ENCODE measurements at places on chromosomes 7 and 10.

- peaks cover 18% of the 10 kb centered on the region for H3K4me1 ChIP-seq
- peak overlapping the region; percentile 71 for H3K27ac ChIP-seq
- no peak overlapping the region for H3K4me3 ChIP-seq
- DNase-seq, result no peak
- no peaks in the 10 kb centered on the region for H3K36me3 ChIP-seq
Observed at GRCh38 chr10:63713191-63714144, 192.3 kb downstream of the REEP3 start.

DNA sequence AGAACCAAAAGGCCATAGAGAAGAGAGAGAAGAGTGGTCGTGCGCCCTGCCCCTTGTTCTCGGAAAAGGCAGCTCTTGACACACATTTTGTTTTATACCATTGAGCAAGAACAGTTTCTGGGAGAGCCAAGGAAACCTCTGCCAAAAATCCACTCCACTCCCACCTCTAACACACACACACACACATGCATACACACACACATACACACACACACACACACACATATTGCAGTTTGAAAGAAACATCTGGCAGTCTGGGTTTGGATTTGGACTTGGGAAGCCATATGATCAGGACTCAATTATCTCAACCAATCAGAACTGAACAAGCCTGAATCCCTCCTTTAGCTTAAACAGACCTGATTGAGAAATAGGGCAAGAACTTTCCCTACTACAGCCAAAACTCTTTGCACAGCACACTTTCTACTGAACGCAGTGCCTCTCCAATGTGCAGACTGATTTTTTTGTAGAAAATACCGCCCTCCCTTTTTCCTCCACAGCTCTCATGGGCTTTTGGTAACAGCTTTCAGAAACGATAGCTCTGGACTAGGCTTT is 484.0 kb upstream of the ZWINT start:
- H3K36me3 ChIP-seq, result no peaks in the 10 kb centered on the region
- no peaks in the 10 kb centered on the region for H3K27me3 ChIP-seq
- no peaks in the 10 kb centered on the region for H3K4me1 ChIP-seq
- H3K27ac ChIP-seq, result no peak overlapping the region
- no peak for DNase-seq
- no peak overlapping the region for H3K4me3 ChIP-seq

DNA sequence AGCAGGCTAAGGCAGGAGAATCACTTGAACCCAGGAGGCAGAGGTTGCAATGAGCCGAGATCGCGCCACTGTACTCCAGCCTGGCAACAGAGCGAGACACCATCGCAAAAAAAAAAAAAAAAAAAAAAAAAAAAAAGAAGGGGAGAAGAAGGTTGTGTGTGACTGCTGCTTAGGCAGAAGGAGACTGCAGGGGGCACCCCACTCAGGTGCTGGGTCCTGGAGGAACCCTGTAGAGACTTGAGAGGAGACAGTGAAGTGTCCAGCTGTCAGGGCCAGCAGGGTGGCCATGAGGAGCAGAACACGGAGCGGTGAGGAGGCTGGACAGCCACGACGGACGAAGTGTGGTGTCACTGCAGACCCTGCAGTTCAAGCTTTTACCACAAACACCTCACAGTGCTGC is 99.0 kb upstream of the NMT2 start:
- no peaks in the 10 kb centered on the region for H3K4me1 ChIP-seq
- no peaks in the 10 kb centered on the region for H3K27me3 ChIP-seq
- H3K27ac ChIP-seq, result no peak overlapping the region
- no peak overlapping the region for H3K4me3 ChIP-seq

GRCh38 chr10:8296090-8296733 is 241.7 kb downstream of the GATA3 start:
- H3K27ac ChIP-seq, result no peak overlapping the region
- DNase-seq, result no peak
- H3K27me3 ChIP-seq, result no peaks in the 10 kb centered on the region
- H3K4me1 ChIP-seq, result no peaks in the 10 kb centered on the region
- H3K4me3 ChIP-seq, result no peak overlapping the region
- no peaks in the 10 kb centered on the region for H3K36me3 ChIP-seq

DNA sequence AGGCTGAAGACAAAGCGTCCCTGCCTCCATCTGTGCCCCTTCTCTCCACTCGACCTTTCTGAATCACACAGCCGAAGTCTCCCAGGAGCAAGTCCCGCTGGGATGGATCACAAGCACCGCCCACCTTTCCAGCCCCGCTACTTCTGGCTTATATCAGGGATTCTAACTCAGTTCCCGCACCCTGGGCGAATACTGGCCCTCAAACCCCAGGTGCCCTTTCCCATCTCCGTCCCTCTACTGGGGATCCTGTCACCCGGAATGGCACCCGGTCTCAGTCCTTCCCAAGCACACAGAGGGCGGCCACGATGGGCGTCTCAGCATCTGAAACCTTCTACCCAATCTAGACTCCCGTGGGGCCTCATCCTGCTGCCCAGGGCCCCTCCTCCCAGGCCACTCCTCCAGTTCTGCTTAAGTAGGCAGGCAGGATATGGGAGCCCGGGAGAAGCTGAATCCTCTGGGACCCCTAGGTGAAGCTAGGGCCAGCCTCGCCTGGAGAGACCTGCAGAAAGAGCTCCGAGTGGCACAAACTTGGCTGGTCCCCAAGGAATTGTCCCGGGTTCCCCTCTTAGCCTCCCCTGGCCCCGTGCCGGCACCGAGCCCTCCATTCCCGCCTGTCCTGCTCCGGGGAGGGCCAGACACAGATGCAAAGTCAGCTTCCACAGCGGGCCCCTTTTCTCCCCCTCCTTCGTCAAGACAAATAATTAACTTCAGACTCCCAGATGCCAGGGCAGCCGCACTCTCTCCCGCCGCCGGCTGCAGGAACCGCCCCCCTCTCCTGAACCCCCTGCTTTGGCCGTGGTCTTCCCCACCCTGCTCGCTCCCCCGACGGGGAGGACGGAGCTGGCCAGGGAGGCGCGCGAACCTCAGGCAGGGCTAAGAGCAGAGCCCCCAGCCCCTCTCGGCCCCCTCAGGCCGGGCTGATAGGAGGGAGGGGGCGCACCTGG is 612 bp downstream of the KCP start:
- no peak for DNase-seq
- H3K4me3 ChIP-seq, result peak overlapping the region; percentile 18
- peaks cover 7% of the 10 kb centered on the region for H3K27me3 ChIP-seq

DNA sequence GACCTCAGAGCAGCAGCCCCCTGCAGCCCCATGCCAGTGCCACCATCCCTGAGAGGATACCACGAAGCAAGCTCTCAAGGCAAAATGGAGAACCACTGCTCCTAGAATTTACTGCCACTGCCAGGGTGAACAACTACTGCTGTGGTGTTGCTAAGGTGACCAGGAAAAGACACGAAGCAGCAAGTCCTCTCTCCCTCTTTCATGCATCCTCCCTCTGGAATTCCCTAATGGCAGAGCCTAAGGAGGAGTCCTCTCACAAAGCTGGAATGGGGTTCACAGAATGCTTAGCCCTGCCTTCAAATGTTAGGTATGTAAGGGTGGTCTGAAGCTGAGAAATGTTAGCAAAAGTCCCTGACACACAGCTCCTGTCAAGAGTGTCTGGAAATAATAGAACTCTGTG is 35.8 kb upstream of the NPSR1 start:
- H3K27ac ChIP-seq, result no peak overlapping the region
- H3K36me3 ChIP-seq, result no peaks in the 10 kb centered on the region
- no peak overlapping the region for H3K4me3 ChIP-seq

- H3K27ac ChIP-seq, result no peak overlapping the region
- H3K36me3 ChIP-seq, result no peaks in the 10 kb centered on the region
- H3K4me3 ChIP-seq, result no peak overlapping the region
Observed at GRCh38 chr10:109474261-109474660, 449.1 kb downstream of the XPNPEP1 start.

- no peak for DNase-seq
- H3K27me3 ChIP-seq, result no peaks in the 10 kb centered on the region
- H3K4me3 ChIP-seq, result no peak overlapping the region
- no peak overlapping the region for H3K27ac ChIP-seq
- H3K4me1 ChIP-seq, result no peaks in the 10 kb centered on the region
Observed at GRCh38 chr7:55590517-55591281, 18.4 kb upstream of the VOPP1 start.

- no peak for DNase-seq
- H3K4me1 ChIP-seq, result no peaks in the 10 kb centered on the region
- no peak overlapping the region for H3K4me3 ChIP-seq
- no peak overlapping the region for H3K27ac ChIP-seq
- H3K27me3 ChIP-seq, result no peaks in the 10 kb centered on the region
- H3K36me3 ChIP-seq, result no peaks in the 10 kb centered on the region
Observed at GRCh38 chr10:125283191-125283835, 123.0 kb upstream of the CTBP2 start.

- H3K4me1 ChIP-seq, result no peaks in the 10 kb centered on the region
- H3K36me3 ChIP-seq, result no peaks in the 10 kb centered on the region
- H3K27me3 ChIP-seq, result no peaks in the 10 kb centered on the region
- no peak for DNase-seq
Observed at GRCh38 chr10:63738410-63738809, 217.2 kb downstream of the REEP3 start.

DNA sequence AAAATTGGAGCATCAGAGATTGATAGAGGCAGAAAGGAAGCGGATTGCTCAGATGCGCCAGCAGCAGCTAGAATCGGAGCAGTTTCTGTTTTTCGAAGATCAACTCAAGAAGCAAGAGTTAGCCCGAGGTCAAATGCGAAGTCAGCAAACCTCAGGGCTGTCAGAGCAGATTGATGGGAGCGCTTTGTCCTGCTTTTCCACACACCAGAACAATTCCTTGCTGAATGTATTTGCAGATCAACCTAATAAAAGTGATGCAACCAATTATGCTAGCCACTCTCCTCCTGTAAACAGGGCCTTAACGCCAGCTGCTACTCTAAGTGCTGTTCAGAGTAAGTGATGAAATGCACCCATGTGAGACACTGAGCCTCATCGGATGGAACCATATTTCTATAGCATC is 33.1 kb downstream of the STAMBPL1 start:
- no peaks in the 10 kb centered on the region for H3K4me1 ChIP-seq
- peak; percentile 26 for DNase-seq
- H3K4me3 ChIP-seq, result no peak overlapping the region
- H3K27me3 ChIP-seq, result no peaks in the 10 kb centered on the region
- no peaks in the 10 kb centered on the region for H3K36me3 ChIP-seq

DNA sequence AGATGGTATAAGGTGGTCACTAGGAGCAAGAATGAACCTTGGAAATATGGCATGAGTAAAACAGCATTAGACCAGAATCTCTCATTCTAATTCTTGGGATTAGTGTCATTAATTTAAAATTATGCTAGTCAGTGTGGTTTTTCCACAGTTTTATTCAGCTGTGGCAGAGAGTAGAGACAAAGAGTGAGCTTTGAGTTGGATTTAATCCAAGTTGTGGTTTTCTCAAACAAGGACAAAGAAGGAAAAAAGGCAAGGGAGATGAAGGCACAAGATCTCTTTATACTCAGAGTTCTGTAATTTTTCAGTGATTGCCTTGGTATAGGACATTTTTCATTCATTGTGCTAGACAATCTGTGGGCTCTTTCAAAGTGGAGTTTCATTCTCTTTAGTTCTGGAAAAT is 28.2 kb upstream of the AKAP9 start:
- H3K27ac ChIP-seq, result no peak overlapping the region
- no peak for DNase-seq
- no peaks in the 10 kb centered on the region for H3K4me1 ChIP-seq
- H3K36me3 ChIP-seq, result no peaks in the 10 kb centered on the region
- no peaks in the 10 kb centered on the region for H3K27me3 ChIP-seq
- H3K4me3 ChIP-seq, result no peak overlapping the region

DNA sequence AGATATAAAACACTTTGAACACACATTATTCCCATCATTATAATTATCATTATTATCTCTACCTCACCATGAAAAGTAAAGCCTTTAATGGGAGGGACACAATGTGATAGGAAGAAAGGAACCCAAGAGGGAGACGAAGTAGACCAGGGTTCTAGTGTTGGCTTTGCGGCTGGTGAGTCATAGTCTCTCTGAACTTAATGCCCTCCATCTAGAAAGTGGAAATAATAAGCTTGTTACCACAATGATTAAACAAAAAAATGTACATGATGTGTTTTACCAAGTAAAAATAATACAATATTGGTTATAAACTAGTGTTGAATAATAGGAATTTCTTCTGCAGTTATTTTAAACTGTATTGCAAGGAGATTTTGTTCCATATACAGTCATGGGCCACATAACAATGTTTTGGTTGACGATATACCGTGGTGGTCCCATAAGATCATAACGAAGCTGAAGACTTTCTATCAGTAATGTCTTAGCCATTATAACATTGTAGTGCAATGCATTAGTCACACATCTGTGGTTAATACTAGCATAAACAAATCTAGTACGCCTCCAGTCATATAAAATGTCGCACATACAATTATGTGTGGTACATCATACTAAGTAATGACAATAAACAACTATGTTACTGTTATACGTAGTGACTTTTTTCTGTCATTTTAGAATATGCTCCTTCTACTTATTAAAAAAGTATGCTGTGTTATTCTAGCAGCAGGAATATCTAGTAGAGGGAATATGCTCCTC is 450.6 kb upstream of the SORCS1 start:
- no peaks in the 10 kb centered on the region for H3K36me3 ChIP-seq
- no peak for DNase-seq
- no peaks in the 10 kb centered on the region for H3K27me3 ChIP-seq
- no peaks in the 10 kb centered on the region for H3K4me1 ChIP-seq
- no peak overlapping the region for H3K4me3 ChIP-seq

DNA sequence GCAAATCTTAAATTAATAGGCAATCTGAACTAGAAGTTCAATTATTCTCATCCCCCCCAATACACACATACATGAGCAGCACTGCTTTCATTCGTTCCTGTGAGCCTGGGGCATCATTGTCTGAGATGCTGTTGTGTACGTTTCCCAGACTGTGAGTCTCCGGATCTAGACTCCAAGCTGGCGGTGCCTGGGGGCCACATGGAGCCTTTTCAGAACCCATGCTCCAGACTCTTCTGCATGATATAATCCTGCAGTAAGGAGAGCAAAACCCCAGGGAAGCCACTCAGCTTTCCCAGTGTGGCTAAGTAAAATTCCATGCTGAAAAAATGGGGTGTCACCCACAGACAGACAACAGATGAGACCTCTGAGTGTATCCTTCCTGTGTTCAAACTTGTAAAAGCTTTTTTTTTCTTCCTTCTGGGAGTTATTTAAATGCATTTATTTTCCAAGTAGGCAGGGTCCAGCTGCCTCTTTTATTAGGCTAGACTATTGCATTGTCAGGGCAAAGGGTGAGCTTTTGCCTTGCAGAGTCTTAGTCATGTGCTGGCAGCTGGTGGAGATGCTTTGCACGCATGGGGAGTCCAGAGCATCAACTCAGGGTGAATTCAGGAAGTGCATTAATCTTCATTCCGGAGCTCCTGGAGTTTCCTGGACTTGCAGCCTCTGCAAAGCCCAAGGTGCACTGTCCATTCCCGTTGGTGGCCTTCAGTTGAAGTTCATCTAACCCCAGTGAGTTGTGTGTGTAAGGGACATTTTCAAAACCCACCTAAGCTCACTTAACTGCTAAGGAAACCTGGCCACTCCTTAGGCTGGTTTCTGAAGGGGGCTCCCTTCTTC is 185.7 kb upstream of the ADO start:
- no peak overlapping the region for H3K4me3 ChIP-seq
- no peaks in the 10 kb centered on the region for H3K36me3 ChIP-seq
- H3K27me3 ChIP-seq, result no peaks in the 10 kb centered on the region
- DNase-seq, result peak; percentile 1
- no peak overlapping the region for H3K27ac ChIP-seq
